ENCODE measurements at places on chromosomes 2 and 18.

- no peak for DNase-seq
Measured at GRCh38 chr2:25698752-25699151, 25.4 kb upstream of the DTNB start.

- no peak for DNase-seq
Measured at GRCh38 chr2:64479259-64480117, 25.5 kb downstream of the LGALSL start.

DNA sequence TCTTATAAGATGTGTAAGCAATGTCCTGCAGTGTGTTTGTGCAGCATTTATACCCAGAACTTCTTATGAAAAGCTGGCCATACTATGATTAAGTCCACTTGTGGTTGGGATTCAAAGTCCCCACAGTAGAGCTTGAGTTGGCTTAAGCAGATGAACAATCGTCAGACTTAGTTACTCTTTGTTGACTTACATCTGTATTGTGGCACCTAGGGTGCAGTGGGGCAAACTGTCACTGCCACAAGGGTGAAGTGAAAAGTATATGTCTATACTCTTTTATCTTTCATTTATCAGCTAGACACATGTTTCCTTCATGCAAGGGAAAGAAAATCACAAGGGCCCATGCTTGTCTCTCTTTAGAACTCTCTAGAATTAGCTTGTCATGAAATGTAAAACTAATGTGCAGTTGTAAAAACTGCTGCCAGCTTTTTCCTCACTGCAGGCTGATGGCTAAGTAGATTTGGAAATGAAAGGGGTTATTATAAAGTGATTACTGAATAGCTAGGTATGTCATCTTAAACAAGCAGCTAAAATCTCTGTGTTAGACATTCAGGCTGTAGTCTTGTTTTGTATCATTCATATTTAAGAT is 474.5 kb downstream of the PTPRM start:
- no peak for DNase-seq

GRCh38 chr2:237878321-237879057 is 19.1 kb downstream of the RAMP1 start:
- DNase-seq: no peak

GRCh38 chr2:150581717-150582472 is 94.4 kb upstream of the RND3 start:
- no peak for DNase-seq

GRCh38 chr18:45889419-45890064 is 64.1 kb downstream of the SIGLEC15 start:
- no peak for DNase-seq

DNA sequence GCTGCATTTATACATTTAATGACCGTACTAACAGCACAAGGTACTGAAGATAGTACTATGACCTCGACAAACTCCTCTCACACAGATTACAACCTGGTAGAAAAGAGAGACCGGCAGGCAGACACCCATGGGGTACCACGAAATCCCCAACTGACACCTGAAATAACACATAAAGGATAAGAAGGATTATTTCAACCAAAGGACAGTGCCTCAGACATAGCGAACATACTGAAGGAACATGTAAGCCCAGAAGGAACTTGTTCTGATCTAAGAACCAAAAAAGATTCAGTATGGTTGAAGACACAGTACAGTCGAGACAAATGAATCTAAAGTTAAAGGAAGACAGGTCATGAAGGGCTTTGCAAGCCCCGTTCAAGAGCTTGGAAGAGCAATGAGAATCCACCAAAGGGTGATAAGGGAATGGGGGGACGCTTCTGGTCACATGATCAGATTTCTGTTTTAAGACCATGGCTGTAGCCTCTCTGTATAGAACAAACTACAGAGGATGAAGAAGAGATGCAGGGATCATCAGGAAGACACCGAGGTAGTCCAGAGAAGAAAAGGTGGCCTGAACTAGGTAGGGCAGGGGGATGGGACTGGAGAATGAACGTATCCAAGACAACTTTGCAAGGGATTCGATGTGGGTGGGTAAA is 902 bp downstream of the MCFD2 start:
- no peak for DNase-seq

- DNase-seq: no peak
Measured at GRCh38 chr2:20674974-20675679, 8.2 kb downstream of the GDF7 start.

DNA sequence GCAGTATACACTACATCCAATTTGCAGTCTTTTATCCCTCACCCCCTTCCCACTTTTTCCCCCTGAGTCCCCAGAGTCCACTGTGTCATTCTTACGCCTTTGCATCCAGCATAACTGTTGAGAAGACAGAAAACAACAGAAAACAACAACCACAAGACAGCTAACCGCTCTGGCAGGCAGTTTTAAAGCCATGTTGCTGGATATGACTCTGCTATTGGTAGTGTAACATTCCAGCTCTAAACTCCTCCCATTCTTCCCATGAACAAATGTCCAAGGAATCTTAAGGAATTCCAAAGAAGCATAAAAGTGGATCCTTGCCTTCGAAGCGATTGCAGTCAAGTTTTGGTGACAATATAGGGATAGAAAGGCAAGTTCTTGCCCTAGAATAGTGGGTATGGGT is 599.1 kb downstream of the NYAP2 start:
- DNase-seq: no peak

DNA sequence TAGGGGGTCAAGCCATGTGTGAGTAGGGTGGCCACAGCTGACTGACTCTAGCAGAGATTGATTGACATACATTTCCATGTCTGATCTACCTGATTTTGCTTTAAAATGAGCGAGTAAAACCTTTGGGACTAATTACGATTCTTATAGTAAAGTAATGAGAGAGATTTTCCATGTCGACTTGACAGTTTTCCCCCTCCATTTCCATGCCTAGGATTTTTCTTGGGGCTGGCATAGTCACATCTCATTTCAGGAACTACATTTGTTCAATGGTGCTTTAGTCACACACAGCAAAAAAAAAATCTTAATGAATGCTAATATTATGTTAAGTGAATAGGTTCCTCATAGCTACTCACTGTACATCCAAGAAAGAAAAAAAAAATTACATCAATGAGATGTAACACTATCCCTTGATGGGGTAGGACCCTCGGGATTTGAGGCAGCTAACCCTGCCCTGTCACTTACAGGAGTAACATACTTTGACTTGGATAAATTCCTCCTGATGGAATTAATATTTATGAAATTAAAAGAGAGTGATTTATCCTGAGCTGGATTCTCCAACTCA is 690.9 kb downstream of the TDRD15 start:
- no peak for DNase-seq

- DNase-seq: no peak
Measured at GRCh38 chr2:174280596-174280995, 32.3 kb upstream of the OLA1 start.

GRCh38 chr2:45904946-45905631 is 253.6 kb downstream of the PRKCE start:
- DNase-seq: no peak

DNA sequence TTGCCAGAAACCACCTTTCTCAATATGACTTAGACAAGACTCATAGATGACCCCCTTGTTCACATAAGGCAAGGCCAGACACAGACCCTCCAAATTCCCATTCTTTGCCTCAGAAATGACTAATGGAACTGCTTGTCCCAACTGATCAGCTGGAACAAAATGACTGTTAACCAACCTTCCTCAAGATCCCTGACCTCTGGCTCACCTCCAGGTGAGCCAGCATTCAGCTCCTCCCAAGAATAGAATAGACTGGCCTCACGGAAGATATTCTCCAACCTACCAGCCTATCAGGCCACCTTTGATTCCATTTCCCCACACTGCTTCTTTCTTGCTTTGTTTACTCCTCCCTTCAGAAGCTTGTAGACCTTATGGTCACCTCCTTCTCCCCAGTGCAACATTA is 195.7 kb upstream of the VWC2L start:
- no peak for DNase-seq

DNA sequence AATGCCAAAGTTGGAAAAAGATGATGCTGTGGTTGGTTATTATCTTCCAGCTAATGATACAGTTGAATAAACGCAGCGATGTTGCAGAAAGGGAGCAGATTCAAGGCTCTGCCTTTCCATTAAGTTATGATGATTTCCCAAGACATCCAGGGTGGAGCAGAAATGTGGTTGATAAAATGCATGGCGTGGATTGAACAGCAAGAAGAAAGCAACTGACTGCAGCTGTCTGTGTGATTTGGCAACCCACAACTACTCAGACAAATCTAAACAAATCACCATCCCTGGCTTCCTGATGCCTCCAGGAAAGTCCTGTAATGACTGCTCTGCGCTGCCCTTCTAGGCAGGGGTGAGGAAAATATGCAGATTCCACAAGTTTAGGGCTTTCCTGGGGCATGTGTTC is 166.3 kb downstream of the NRP2 start:
- no peak for DNase-seq

DNA sequence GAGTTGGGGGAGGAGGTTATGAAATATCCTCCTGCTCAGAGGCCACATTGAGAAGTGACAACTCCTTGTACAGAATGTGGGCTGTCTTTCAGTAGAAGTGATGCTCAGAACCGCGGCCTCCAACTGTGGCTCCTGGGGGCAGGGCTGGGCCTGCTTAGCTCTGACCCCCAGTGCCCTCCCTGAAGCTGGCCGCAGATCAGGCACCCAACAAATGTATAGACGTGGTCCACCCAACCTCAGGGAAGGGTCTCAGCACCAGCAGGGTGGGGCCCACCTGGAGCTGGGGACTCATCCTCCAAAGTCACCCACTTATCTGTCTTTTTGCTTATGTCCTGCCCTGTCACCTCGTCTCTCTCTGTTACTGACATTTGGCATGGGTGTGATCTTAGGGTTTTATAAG is 11.1 kb upstream of the BIN1 start:
- DNase-seq: no peak

- DNase-seq: no peak
Measured at GRCh38 chr2:85761512-85761944, 7.7 kb downstream of the ATOH8 start.
